ENCODE measurements at places on chromosomes 12 and 14.

GRCh38 chr12:67014642-67015041, 254.5 kb upstream of the CAND1 start:
- no peak for DNase-seq

GRCh38 chr14:23644195-23644918, 8.2 kb downstream of the DHRS2 start:
- no peak for DNase-seq

DNA sequence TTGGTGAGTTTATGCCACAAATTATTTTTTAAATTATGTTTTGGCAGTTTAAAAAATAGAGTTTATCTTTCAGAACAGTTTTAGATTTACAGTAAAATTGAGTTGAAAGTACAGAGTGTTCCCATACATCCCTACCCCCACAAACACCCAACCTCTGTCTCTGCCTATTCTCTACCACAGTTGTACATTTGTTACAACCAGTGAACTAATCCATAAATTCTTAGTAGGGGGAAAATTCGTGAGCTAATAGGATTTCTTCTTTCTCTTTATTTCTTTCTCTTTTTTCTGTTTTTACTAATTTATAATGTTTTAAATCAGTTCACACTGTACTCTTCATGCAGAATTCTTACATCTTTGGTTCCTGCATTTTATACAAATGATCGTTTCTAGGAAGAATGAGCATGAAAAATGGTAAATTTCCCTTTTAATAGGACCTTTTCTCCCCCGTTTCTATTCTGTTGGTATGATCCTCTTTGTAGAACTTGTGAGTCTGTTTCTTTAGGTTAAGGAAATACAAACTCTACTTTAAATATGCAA, 56.7 kb downstream of the MIPOL1 start:
- DNase-seq = no peak

GRCh38 chr12:3520168-3520567, 29.2 kb downstream of the PRMT8 start:
- no peak for DNase-seq

- no peak for DNase-seq
Observed at GRCh38 chr14:31894351-31894750, 182.8 kb upstream of the ARHGAP5 start.

- DNase-seq = no peak
Observed at GRCh38 chr14:52563120-52563519, 10.5 kb downstream of the GPR137C start.

- DNase-seq = no peak
Observed at GRCh38 chr12:113040722-113041171, 15.8 kb upstream of the DTX1 start.

DNA sequence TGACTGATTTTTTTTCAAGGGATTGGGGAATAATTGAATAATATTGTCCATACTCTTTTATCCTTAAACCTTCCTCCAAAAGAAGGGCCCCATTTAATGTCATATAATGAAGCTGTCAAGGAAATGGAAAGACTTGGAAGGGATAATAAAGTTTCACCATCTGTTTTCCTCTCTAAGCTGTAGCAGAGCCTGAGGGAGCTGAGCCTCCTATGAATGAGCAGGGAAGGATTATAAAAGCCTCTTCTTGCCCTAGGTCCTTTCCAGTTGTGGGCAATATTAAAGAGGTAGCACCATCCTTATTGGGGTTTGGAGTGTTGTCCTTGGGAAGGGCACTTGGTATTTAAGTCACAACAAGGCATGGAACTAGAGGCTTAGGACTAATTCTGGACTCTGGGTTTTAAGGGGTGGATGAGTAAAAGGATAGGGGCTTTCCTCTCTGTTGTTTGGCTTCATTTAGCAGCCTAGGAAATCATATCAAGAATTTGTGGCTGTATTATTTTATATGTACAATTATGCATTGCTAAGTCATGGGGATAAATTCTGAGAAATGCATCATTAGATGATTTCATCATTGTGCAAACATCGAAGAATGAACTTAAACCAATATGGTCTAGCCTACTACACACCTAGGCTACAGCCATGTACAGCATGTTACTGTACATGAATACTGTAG, 408.5 kb upstream of the DCN start:
- DNase-seq = no peak

DNA sequence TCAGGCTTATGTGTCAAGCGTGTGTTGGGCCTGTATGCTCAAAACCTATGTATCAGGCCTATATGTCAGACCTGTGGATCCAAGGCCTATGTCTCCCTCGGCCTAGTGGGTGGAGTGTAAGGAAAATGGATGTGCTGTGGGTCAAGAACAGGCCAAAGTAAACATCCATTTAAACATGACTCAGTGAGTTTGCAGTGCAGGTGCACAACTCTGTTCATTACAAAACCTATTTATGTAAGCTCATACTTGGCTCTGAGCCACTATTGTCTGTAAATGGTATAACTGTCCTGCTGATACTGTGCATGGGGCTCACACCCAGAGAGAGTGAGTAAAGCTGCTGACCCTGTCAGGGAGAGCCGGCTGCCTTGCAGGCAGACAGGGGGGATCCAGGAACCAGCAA, 249.7 kb upstream of the AVPR1A start:
- no peak for DNase-seq

All from NK-92 treated with Interleukin-12 subunit alpha and Interleukin-12 subunit beta, amount 100 ng/mL, for 24 hours (cell line).